ENCODE measurements at places on chromosomes 7 and 10.

DNA sequence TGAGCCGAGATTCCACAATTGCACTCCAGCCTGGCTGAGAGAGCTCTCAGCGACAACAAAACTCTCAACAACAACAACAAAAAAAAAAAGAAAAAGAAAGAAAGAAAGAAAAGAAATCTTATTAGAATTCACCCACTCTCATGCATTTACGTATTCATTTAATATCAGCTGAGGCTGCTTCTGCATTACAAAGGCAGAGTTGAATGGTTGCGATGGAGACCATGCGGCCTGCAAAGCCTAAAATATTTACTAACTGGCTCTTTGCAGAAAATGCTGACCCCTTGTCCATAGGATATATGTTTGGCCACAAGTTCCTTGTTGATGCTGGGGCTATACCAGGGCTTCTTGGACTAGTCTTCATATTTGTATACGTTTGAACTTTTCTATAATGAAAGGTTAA lies 109.4 kb downstream of the SPDYE5 start:
- DNase-seq = no peak

- no peak for DNase-seq
These were observed 239.6 kb upstream of the STEAP1 start for GRCh38 chr7:89914711-89915110.

DNA sequence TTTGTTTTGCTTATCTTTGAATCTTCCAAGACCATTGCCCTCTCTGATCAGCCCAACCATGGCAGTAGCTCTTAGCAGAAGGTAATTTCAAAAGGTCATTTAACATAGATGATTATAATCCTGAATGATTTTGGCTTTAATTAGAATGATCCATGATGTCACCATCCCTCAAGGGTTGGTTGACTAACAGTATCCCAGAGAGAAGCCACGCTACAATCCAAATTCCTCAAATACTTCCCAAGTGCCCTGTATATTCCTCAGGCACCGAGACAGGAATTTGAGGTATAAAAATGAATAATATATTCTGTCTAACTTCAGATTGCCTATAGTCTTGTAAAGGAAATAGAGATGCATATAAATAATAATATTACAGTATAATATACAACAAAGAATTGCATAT lies 42.1 kb upstream of the TMEM196 start:
- no peak for DNase-seq

- DNase-seq = no peak
These were observed 712.9 kb upstream of the NRP1 start for GRCh38 chr10:34047389-34047788.

DNA sequence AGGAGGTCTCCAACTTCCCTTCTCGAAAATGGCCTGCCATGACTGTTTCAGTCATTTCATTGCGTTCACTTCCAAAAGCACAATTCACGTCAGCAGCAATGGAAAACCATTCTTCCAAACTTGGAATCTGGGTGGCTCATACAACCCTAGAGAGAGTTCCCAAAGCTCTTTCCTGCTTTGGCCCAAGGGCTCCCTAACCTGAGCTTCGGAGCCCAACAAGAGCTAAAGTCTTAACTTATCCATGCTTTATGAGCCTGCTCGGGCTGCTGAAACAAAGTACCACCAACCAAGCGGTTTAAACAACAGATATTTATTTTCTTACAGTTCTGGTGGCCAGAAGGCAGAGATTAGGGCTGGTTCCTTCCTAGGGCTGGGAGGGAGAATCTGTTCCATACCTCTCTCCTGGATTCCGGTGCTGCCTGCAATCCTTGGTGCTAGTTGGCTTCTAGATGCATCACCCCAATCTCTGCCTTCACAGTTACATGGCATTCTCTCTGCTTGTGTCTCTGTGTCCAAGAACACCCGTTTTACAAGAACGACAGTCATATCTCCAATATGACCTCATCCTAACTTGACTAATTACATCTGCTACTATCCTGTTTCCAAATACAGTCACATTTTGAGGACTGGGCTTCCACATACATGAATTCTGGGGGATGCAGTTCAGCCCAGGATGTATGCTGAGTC lies 33.5 kb downstream of the CAMK2B start:
- no peak for DNase-seq

- no peak for DNase-seq
These were observed 187.1 kb upstream of the SEMA3E start for GRCh38 chr7:83836028-83836427.

DNA sequence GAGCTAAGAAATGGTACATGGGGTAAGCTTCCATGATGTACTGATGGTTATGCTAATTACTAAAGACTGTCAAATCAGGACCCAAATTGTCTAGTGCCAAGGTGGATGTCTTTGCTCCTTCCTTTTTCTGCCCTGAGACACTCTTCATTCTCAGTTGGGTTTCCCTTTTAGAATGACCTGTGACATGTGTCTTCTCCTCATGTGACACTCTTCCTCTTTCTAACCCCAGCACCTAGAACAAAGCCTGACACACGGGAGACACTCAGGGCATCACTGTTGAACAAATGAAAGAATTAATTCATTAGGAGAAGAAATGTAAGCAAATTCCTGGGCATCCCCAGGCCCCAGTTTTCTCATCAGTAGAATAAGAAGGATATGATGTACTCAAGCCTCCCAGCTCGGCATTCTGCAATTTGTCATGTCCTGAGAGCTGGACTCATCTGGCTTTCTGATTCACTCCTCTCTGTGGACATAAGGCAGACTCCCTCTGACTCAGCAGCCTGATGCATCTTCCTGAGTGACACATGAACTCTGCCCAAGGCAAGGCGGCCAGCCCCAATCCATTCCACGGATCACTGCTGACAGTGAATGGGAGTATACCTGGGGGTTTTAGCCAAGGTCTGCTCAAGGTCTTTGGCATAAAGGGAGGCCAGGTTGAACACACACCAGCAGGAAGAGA lies 473.8 kb downstream of the KCNMA1 start:
- DNase-seq = no peak

- no peak for DNase-seq
These were observed 115.4 kb downstream of the TMEM26 start for GRCh38 chr10:61337741-61338140.

GRCh38 chr10:37895674-37896073 lies 38.3 kb upstream of the ZNF248 start:
- DNase-seq = no peak

DNA sequence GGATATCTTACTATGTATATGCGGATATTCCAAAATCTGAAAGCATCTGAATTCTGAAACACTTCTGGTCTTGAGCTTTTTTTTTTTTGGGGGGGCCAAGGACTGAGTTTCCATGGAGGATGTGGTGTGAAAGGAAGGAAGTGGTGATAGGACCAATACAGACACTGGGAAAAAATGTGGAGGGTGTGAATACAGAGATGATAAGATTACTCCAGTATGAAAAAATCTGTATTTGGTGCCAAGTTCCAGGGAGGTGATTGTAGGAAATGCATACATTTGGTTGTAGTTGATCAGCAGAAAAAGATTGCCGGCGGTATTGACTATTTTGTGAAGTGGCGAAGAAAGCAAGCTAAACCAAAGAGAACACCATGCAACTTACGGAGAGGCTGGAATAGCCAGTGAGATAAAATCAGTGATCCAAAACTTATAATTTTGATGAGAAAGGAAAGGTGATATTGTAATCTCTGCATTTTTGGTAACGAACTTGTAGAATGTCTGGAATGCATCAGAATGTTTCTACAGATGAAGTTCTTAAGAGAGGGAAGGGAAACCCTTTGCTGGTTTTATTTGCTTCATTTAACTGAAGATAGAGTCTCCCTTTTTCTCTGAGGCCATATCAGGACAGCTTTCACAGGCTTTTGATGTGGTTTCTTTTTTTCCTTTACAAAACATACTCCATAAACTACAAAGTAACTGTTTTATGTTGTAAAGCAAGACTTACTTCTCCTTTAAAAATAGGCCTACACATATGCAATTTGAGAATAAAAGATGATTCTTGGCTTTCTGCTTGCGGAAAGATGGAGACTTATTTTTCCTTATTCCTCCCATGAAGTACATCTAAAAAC lies 6.0 kb downstream of the WDR37 start:
- no peak for DNase-seq

- no peak for DNase-seq
These were observed 140.7 kb upstream of the HABP2 start for GRCh38 chr10:113412161-113412560.

DNA sequence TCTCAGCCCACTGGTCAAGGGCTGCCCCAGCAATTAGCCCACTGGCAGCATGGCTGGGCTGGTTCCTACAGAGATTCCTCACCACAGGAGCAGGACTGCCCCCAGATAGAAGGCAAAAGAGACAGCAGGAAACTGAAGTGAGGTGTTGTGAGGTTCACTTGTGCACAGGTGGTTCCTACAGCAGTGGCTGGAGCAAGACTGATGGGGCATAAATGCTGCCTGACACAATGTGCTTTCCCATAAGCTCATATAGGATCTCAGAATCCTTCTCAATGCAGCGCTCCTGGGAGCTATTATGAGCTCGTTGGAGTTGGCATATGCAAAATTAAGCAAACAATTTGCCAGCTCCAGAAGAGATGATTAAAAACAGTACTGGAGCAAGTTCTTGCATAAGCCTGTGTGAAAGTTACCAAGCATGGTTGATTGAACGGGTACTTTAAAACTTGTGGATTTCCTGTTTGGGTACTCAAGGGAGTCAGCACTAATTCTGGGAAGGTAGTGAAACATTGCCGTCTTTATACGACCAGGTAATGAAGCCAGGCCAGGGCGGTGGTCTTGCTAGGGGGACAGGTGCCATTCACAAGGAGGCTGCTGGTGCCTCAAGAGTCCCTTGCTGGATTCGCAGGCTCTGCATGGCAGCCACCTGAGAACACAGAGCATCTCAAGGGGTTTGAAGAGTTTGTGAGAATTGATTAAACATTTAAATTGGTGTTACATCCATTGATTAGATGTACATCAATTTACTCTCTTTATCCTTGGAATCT lies 20.3 kb upstream of the PRKCQ start:
- DNase-seq = no peak

Data from NCI-H1092 (cell line).